Fibroblast of skin of scalp (primary cell): ENCODE measurements at places on chromosomes 5 and 9.

DNA sequence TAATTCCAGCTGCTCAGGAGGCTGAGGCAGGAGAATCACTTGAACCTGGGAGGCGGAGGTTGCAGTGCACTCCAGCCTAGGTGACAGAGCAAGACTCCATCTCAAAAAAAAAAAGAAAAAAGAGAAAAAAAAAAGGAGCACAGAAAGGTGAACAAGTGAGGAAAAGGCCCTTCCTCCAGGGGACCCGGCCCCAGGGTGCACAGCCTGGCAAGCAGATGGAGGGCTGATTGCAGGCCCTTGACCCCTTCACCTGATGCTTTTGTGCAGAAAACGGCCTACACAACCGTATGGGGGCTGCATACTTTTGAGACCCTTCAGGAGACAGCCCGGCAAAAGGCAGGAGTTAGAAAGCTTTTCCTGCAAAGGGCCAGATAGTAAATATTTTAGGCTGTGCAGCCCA lies 33.9 kb downstream of the HRH2 start:
- no peak for DNase-seq

DNA sequence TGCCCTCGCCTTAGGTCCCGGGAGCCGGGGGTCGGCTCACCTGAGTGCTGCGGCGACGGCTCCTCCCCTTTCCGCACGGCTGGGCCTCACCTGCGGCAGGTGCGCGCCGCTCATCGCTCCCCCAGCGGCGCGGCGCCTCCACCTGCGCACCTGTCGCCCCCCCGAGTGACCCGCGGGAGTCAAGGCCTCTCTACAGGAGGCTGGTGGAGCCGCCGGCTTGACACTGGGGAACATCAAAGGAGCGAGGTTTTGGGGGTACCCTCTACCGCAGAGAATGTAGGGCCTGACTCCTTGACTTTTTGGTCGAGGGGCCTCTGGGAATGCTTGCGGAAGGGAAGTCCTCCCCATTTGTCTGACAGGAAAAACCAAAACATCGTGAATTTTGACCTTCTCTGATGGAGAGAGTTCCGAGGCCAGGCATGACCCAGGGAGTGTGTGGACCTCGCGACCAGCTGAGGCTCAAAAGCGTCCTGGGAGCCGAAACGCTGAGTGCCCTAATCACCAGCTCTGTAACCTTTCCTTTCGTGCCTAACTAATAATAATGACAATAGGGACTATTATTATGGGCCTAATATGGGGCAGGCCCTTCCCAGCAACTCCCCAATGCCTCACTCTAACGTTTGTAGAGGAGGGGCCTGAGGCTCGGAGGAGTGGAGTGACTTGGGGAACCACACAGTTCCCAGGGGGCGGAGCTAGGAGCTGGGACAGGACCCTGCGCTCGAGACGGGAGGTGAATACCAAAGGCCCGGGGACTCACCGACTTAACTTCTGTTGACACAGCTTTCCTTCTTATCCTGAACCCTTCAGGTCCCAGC lies 714 bp upstream of the IER5L start:
- DNase-seq = no peak

DNA sequence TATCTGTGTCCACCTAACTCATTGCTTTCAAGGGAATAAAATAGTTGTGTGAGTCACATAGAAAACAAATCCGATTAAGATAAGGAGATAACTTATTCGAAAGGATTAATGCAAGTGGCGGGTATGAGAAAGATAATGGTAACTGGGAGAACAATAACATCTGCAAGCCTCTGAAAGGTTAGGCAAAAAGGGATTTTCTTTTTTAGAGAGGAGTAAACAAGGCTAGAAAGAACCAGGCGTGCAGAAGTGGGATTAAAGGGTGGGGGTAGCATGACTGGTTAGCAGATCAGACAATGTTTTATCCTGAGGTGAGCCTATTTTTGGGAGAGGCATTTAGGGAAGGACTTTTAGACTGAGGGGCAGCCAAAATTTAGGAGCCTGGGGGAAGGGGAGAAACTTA lies 34.7 kb upstream of the JMY start:
- DNase-seq = no peak

DNA sequence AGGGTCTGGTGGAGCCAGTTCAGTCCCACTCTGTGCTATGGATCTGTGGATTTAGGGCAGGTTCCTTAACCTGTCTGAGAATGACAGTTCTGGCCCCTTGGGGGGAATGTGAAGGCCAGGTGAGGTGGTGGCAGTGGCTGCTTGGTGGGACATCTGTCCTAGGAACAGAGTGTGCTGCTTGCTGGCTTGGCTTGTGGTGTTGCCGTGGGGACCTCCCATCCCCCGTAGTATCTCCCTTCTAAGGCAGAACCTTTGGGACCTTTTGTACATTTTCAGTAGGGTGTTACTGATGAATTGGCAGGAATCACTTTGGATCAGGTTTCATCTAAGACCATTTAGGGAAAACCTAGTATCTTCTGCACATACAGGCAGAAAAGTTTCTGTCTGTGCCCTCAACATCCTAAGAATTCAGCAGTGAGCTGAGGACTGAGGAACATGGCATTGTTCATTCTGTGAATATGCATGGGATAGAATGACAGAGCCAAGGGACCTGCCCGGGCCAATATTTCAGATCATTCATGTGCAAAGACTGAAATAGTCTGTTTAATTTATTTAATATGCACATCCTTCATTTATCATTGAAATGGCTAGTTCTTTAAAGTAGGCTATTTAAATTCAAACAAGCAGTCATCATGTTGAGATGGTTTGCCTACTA lies 64.6 kb downstream of the WNK2 start:
- DNase-seq = no peak

- DNase-seq = no peak
Observed at GRCh38 chr5:7347377-7347776, 48.6 kb upstream of the ADCY2 start.

DNA sequence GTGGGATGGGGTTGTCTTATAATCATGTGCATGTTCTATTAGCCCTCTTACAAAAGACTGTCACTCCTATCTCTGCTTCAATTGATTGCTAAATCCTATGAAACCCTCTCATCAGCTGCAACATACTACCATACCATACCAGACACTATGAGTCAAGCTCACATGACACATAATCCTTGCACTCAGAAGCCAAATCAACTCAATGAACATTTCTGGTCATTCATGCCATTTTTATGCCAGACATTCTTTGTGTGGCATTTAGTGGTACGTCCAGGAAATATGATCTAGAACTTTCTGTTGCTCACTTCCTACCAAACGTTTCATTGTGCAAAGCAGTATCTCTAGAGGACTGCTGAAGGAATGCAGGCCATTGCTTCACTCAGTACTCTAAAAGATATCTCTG lies 159.2 kb upstream of the GNA14 start:
- DNase-seq = peak; percentile 94

GRCh38 chr5:82408033-82408432 lies 129.9 kb upstream of the RPS23 start:
- no peak for DNase-seq

DNA sequence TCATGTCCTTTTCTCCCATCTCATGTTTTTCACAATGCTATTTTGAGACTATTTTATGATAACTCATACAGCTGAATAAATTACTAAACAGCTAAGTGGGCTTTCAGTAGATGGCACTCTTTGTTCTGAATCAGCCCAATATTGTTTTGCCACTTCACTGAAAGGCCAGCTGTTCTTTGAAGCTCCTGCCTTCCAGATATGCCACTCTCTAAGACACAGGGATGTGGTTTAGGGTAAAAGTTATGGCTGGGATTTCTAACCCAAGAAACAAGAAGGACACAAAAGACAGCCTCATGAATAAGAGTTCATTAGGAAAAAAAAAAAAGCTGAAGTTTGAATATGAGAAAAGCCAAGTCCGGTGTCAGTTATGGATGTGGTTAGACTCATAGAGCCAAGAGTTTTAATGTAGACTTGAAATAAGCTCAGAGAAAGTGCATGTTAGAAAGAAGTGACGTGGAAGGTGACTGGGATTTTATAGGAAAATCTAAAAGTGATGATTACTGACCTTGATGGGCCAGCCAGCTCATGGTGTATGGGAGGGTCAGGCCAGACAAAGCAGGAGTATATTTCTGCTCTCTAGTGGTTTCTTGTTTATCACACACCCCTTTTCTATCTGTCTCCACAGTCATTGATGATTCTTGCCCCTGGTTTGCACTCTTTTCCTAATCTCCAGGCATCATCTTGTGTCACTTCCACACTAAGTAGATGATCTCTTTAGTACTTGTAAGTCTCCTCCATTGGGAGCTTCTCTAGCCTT lies 488.5 kb downstream of the NR2F1-AS1 start:
- DNase-seq = peak; percentile 48

DNA sequence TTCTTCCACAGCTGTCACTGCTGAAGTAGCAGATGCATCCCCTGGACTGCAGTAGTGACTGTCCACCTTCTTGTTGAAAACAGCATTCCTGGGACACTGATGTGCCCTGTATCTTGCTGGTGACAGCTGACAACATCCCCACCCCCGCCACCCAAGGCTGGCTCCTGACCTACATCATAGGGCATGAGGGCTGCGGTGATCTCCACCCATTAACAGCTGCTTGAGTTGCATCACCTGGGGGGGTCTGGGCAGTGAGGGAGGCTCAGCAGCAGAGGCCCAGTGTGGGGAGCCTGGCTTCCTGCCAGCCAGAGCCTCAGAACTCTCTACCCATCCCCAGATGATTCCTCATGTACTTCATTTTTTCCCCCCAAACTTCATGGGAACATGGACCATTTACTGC lies 4.1 kb downstream of the PRUNE2 start:
- no peak for DNase-seq

DNA sequence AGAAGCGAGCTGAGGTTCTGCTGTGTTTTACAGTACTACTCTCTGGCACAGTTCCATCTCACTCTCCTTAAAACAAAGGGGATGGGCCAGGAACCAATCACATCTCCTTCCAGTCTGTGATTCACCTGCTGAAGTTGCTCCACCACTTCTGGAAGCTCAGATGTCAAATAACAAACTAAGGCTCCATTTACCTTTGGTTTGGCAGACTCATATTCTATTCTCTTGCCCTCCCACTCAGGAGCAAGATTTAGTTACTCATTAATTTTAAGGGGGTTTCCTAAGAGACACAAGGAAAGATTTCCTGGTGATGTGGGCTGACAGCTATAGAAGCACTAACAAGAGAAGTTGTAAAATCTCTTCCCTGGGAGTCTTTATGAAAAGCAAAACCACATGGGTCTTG lies 37.8 kb upstream of the KIF2A start:
- no peak for DNase-seq

DNA sequence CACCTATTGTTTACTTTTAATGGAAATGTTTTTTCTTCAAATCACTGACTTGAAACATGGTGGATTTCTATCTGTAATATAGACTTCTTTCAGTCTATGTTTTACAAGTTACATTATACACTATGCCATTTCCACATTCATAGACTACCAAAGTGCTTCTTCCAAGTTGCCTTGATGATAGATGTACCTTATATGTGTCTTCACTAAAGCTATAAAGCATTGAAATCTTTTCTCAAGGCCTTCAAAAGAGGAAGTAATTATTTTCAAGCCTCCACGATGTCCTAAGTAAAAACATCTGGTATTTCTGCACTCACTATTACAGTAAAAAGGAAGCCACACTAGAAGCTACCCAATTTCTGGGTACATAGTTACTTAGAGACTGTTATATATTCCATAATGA lies 113.3 kb downstream of the FGF10 start:
- no peak for DNase-seq

DNA sequence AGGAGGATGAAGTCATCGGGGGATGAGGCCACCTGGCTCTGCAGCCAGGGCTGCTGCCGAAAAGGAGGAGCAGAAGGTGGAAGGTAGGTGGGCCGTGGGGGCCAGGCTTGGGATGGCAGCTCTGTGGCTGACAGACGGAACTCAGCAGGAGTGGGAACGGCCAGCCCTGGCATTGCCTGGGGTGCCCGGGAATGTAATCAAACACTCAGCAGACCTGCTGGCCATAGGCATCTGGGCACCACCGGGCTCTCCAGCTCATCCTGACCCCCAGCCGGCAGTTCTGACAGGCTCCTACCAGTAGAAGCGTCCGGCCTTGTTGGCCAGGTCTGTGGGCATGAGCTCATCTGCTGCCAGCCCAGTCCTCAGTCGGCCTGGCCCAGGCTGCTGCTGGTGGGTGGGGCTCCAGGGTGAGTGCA lies 4.3 kb upstream of the FAT2 start:
- DNase-seq = no peak

DNA sequence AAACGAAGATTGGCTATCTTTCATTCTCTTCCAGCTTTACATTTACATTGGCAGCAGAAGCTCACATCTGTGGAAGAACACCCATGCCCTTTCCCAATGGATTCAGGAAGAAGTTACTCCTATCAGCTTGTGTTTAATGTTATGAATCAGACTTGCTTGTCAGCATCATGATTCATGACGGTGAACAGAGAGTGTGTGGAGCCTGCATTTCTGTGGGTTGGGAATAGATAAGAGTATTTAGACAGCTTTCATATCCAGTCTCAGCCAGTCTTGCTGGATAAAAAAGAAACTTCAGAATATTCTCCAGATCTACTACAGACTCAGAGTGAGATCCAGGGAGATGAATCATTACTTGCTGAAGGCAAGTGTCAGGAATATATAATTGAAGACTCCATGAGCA lies 812.9 kb upstream of the ZNF608 start:
- DNase-seq = peak; percentile 89

- peak; percentile 98 for DNase-seq
Observed at GRCh38 chr5:140322751-140323731, 20.1 kb upstream of the PFDN1 start.

DNA sequence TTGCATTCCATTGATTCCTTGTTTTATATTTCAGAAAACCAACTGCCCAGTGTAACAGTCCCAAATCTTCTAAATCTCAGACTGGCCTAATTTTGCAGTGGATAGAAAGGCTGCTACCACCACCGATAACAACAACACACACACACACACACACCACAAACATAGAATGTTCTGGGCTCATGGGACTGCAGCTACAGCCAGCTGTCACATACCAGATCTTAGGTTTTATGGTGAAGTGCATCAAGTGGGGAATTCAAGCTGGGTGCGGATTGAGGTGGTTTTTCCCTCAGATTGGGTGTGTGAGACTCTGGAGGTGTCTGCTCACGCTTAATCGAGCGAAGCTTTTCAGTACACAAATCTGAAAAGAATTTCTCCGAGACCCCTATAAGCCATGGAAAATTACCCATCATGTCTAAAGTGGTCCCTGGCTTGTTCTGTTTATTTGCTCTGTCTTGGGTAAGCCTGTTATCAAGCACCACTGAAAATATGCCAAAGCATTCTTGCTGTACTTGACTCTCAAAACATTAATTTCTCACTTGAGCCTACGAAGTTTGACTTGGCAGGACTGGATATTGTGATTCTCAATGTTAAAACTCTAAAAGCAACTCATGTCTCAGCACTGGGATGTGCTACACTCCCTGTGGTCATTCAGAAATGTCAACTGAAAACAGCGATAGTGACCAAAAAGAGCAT lies 71.1 kb downstream of the ALDH7A1 start:
- DNase-seq = peak; percentile 5
